ENCODE measurements at places on chromosomes 16 and 17. TPM values are rescaled to one million over a fixed set of nuclear protein-coding genes. Genes with fewer than 3 reads are reported as not detected.

The DDX28 gene
- total RNA-seq, result 9.9 TPM

The KCNH4 gene
- total RNA-seq, result 0.26 TPM

The ADCY9 gene
- 49.6 TPM for total RNA-seq

DNA sequence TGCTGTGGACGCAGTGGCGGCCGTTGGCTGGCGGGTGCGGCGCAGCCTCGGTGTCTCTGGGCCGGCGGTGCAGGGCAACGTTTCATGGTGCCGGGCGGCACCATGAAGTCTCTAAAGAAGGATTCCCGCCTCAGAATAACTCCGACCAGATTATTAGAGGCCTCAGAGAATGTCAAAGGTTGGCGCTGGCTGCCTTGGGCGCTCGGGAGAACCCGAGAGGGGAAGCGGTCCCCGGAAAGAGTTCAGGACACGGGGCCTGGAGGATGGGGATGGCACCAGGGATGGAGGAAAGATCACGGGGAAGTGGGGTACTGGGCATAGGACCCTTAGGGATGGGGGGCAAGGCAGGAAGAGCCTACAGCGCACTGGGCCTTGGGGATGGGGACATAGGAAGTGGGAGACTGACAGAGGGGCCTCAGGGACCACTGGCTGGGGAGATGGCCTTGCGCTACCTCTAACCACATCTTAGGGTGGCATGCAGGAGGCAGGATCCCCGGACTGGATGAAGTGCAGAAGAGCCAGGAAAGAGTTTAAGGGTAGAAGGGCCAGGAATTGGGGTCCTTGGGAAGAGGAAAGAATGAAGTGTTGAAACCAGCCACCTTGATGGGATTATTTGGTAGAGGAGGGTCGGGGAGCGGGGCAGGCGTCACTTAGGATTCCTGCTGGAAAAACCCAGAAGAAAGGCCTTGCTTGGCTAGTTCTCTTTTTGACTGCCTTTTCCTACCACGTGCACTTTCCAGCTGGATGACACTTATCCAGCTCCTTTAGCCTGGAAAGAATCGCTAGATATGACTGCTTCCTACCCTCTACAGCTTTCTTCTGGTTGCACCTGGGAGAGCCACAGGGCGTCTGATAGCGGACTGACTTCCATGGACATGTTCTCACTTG, 578 bp downstream of the MYCBPAP start:
- no peak for DNase-seq

- no peak for DNase-seq
These were observed 52.0 kb upstream of the AMZ2 start for GRCh38 chr17:68195667-68196393.

DNA sequence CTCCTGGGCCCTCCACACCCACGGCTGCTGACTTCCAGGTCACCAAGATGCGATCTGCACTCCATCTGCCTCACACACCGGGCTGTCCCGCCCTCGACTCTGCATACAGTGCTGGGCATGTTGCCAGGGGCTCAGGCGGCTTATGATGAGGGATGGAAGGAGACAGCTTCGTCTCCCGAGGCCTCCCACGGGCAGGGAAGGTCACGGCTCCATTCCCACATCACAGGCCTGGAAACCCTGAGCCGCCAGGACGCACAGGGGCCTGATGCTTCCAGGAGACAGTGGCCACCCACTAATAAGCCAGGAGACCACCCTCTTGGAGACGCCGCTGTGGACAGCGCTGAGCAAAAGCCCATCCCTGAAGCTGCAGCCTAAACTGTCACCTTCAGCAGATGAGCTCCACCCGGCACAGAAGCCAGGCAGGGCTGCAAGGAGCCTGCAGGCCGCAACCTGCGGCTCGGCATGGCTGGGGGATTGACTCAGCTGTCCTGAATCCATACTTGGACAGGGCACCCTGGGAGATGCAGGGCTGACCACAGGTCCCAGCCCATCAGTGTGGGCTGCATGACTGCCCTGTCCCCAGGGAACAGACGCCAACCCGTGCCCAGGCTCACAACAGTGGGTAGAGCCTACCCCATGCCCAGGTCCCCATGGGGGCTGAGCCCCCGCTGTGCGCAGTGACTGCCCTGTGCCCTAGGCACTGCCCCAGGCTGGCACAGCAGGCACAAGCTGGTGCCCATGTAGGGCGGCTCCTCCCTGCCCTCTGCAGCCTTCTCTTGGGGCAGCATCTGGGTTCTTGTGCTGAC, 34.4 kb downstream of the SLC7A5 start:
- DNase-seq, result no peak

DNA sequence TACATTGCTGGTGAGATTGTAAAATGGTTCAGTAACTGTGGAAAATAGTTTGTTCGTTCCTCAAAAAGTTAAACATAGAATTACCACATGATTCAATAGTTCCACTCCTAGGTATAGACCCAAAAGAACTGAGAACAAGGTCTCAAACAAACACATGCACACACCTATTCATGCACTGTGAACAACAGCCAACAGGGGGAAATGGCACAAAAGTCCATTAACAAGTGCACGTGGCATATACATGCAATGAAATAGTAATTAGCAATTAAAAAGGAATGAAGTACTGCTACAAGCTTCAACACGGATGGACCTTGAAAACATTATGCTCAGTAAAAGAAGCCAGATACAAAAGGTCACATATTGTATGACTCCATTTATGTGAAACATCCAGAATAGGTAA, 23.8 kb downstream of the SDK2 start:
- no peak for DNase-seq

GRCh38 chr16:67028167-67028695, 718 bp upstream of the CBFB start:
- DNase-seq, result no peak

DNA sequence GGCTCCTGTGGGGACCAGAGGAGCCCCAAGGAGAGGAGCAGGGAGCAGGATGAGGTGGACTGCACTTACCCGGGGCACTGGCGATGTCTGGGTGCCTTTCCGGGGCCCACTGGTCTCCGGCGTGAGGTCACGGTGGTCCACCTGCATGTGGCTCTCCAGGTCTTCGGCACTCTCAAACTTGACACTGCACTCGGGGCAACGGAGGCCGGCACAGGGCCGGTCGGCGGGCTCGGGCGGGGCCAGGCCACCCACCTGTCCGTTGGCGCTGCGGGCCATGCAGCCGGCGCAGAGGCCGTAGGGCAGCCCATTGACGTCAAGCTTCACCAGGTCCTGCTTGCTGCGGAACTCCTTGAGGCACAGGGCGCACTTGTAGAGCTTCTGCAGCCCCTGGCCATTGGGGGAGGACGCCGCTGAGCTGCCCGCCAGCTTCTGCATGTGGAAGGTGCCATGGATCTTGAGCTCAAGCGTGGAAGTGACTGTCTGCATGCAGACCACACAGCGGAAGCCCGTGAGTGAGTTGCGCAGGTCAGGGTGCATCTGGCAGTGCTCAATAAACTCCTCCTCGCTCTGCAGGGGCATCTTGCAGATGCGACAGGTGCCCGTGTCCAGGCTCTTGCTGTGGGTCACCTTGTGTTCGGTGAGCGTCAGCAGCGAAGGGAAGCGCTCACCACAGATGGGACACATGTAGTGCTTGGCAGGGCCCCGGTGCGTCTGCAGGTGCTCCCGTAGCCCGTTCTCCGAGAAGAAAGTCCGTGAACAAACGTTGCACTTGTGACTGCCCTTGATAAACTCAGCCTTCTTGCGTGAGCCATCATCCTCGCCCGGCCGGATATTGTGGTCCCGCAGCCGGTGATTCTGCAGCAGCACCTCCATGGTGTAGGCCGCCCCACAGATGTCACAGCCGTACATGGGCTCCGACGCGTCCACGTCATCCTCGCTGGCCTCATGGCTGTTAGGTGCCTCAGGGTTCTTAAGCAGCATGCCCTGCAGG, 220.0 kb downstream of the ZNF423 start:
- DNase-seq, result no peak

DNA sequence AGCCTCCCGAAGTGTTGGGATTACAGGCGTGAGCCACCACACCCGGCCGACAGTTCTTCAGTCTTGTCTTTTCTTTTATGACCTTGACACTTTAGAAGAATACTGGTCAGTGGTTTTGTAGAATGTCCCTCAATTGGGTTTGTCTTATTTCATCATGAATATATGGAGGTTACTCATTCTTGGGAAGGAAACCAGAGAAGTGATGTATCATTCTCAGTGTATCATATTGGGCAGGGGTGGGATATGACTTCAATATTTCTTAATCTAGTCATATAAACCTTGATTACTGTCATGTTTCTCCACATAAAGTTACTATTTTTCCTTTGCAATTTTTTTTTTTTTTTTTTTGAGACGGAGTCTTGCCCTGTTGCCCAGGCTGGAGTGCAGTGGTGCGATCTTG, 36.9 kb downstream of the SNTB2 start:
- no peak for DNase-seq

DNA sequence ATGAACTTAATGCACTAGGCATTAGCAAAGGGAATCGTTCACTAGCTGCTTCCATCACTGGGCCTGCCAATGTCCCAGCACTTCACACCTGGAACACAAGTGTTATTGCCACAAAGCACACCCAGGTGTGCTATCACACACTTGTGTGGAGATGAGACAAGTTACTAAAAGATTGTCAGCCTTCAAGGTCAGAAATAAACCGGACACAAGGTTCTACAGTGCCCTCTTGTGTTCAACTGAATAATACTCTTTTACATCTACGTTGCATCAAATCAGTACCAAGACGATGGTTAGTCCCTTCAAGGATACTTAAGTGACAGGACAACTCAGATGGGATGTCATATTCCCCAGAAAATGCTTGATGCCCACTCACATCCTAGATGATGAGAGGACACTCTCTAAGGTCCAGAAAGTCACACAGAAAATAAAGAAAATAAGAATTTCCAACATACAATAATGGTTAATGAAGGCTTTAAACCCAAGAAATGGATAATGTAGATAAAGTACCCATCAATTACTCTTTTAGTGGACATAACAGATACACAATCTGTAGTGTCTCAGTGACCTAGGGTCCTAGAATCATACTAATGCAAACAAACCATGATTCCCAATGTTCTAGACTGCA, 16.4 kb upstream of the GLG1 start:
- DNase-seq, result no peak

DNA sequence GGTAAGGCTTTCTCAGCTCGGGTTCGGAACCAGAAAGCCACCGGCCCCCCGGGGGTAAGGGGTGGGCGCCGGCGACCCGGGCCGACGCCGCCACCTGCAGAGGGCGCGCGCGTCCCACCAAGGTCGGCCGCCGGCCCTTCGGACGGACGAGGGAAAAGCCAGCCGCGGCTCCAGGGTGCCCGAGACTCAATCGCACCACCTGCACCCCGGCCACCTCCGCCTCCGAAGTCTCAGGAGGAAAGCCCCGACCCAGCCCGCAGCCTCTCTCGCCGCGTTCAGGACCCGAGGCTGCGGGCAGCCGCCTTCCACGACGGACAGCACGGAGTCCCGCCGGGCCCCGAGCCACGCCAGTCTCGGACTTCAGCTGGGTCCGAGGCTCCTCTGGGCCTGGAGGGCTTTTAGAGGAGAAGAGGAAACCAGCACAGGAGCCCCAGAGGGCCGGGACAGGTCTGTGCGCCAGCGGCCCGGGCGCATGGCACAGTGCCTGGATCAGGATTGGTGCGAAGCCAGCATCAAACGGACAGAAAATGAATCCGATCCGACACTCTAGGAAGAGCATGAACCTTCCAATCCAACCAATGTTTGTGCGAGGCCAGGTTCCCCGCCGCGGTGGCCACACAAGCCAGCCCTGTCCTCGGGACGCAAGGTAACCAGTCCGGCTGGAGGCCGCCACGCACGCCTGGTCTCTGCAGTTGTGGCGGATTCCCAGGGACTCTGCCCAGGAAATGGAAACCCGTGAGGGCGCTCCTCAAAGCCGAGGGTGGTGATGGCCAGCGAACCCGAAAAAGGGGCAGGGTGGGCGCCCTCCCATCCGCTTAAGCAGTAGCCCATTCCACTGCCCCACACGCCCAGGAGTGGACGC, 6.7 kb downstream of the CBX8 start:
- DNase-seq, result peak; percentile 79

- DNase-seq, result no peak
These were observed 60.0 kb downstream of the RGS9 start for GRCh38 chr17:65197201-65197600.

DNA sequence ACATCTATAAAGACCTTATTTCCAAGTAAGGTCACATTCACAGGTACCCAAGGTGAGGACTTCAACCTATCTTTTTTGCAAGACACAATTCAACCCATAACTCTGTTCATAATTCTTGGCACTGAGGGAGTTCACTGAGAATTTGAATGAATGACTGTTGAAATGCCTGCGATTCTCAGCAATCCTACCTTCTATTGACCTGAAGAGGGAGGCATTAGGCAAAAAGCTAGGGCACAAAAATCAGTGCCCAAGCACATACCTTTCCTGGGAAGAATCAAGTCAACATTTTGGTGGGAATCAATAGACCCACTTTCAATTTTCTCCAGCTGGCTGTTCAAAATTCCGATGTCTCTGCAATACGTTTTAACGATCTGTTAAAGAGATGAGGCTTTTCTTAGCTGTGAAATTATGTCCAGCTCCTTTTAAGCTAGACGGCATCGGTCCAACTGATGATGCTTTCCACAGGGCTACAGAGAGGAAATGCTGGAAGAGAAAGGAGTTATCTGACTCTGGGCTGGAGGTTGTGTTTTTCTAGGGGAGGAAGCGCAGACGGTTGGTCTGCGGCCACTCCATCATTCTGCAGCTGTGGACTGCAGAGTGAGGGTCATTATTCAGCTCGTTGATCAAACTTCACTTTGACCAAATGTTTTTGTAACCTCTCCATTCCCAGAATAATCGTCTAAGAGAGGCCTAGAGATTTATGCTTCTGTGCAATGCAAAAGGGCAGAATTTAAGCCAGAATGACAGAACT, 25.2 kb downstream of the BCO1 start:
- no peak for DNase-seq

DNA sequence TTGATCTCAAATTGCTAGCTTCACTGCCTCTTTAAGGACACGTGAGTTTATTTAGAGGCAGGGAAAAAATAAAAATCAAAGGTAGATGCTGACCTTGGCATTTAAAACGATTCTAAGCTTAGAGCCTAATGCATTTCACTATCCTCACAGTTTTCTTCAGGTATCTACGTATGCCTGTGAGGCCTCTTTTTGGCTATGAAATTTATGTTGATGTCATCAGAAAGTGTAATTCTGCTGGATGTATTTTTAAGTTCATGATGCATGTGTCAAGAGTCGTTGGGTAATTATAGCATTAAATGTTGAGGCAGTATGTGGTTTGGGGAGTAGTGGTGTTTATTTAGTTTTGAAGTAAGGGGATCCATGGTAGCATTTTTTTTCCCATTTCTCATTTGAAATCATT, 4.2 kb upstream of the KRTAP3-2 start:
- no peak for DNase-seq

DNA sequence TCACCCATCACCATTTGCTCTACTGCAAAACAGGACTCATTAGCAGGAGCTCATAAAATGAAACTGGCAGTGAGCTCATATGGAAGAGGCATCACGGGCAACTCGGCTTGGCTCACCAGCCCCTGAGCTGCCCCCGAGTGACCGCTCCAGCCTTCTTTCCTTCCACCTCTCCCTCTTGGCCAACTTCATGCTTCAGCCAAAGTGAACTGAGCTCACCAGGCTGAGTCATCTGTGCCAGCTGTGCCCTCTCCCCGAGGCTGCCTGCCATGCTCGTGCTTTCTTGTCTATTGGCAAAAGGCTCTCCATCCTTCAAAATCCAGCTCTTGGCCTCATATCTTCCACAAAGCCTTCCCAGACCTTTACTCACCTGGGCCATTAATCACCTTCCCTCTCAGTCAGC, 391.4 kb downstream of the WWOX start:
- DNase-seq, result no peak

Measured in upper lobe of right lung (tissue), 1 donor.